ENCODE measurements at places on chromosomes 2 and 18.

DNA sequence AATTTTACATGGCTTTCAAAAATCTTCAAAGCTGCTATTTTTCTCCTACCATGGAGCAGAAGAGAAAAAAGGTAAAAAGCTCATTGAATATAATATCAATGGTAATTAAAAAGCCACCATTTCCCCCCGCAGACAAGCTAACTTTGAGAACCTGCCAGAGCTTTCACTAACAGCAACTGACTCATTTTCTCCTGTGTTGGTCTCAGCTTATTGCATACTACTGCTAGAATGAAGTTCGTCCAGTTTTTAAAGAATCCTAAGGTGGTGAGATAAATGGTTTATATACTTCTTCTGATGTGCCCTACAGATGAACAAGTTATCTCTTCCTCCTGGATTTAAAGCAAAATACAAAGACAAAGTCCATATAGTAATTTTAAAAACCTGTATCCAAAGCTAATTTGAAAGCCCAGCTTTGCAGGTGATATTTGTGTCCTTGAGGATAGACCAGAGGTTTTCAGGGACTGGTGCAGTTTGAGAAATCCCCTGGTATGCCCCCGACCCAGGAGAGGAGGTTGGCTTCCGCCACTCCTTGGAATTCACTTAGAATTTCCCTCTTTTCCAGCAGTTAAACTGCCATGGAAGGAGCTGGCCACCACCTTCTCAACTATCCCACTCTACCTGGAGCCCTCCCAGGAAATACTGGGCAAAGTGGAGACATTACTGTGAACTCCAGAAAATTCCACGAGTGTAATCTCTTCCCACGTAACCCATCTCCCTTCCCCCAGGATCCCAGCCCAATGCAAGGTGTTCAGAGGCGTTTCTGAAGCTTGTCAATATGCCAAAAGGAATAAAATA, 17.5 kb downstream of the YPEL5 start:
- DNase-seq: no peak

- DNase-seq: peak; percentile 92
Observed at GRCh38 chr2:118123561-118124232, 35.4 kb downstream of the INSIG2 start.

DNA sequence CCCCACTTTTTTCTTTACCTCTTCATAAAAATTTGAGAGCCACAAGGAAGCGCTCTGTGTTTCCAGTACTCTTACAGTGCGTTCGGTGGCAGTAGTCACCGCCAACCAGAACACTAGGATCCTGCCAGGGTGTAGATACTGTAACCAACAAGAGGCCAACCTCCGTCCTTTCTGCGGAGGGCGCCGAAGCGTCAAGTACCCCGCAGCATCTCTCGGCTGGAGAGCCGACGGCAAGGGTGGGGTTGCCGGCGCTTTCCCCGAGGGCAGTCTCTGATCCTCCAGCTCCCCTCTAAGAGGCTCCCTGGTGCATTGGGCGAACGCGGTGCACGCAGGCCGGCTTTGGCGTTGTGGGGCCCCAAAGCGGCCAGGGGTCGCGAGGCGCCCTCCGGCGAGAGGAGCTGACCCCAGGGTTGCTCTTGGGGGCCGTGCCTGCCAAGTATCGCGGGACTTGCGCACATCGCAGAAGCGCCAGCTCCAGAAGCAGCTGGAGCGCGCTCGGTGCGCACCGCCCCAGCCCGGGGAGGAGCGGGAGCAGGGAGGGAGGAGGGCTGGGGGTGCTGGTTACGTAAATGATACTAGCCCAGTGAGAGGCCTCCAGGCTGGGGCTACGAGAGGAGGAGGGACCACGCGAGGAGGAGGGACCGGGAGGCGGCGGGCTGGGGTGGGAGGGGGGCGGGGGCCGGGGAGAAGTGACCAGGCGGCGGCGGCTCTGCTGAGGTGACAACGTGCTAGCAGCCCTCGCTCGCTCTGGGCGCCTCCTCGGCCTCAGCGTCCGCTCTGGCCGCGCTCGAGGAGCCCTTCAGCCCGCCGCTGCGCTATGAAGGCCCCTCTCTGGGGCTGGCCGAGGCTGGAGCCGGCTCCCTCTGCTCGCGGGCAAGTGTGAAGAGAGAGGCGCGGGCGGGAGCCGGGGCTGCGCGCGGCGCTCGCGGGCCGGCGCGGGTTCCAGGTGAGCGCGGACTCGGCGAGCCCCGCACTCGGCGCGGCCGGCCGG, at the start of gene GALNT13:
GALNT13 (plus strand) TSS at position 692 of the 991 bp plus-strand sequence.
- peak; percentile 61 for DNase-seq

DNA sequence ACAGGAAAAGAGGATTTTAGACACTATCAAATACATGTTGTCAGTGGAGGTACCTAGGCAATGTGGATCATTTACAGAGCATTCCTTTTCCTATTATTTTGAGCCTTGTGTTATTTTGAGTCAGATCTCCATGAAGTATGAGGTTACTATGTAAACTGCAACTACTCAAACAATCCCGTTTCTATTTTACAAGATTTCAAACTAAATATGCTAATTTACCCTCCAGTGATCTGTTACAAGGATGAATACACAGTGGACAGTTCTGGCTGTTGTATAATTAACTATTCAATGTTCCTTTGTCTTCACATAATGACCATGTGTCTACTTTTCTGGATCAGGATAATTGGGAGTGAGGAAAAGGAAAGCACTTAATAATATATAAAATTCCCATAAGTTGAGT, 4.6 kb downstream of the HOXD1 start:
- no peak for DNase-seq

GRCh38 chr2:203016716-203017115, 2.0 kb downstream of the NBEAL1 start:
- DNase-seq: no peak

GRCh38 chr2:19901442-19902215, at the start of gene TTC32:
TTC32 (minus strand) TSS chr2:19901983; CDS start chr2:19901854, 129 bp downstream.
- DNase-seq: peak; percentile 92

GRCh38 chr2:38496927-38497669, 105.6 kb downstream of the HNRNPLL start:
- peak; percentile 21 for DNase-seq

DNA sequence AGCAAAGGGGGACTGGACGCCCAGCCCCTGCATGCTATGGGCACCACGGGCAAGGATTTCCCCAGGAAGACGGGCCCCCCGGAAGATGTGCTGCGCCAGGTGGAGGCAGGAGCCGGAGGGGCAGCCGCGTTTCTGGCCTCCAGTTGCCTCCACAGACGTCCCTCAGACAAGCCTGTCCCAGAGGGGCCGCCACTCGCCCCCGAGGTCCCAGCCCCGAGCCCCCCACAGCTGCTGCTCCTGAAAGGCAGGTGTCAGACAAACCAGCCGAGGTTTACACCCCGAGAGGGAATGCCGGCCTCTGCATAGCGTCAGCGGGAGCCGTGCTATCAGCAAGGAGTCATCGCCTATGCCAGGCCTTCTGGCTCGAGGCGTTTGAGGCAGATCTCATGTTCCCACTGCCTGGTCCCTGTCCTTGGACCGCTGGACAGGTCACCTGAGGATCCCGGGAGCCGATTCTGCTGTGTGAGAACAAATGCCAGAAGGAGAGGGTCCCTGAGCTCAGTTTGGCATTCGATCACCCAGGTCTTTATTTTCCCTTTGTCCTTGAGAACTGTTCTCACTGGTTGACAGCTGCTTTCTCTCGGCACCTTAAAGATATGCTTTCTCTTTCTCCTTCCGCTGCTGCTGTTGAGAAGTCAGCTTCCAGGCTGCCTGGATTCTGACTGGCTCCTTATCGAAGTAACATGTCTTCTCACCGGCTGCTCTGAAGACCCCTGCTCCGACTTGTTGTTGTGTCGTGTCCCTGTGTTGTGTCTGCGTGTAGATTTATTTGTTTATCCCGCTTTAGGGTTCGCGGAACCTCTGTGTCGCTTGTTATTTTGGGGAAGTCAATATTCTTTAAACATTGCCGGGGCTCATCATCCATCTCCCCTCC, 20.6 kb downstream of the CROCC2 start:
- no peak for DNase-seq

GRCh38 chr18:6330786-6331185, 83.9 kb downstream of the L3MBTL4 start:
- no peak for DNase-seq

- no peak for DNase-seq
Observed at GRCh38 chr18:57018845-57019244, 128.0 kb upstream of the BOD1L2 start.

DNA sequence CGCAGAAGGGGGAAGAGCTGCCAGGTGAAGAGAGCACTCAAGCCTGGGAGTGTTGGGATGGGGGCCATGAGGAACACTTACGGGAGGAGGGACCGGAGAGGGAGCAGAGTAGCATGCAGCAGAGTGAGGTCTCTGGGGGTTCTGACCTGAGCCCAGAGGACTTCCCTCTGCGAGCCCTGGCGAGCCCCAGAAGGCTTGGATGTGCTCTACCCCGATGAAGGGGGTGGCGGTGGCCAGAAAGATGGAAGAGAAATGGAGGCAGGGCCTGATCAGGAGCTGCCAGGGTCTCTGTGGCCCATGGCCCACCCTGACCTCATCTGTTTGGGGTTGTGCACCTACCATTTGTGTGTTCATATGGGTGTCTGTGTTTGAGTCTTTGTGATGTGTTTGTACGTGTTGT, 42.0 kb downstream of the CROCC2 start:
- DNase-seq: no peak

DNA sequence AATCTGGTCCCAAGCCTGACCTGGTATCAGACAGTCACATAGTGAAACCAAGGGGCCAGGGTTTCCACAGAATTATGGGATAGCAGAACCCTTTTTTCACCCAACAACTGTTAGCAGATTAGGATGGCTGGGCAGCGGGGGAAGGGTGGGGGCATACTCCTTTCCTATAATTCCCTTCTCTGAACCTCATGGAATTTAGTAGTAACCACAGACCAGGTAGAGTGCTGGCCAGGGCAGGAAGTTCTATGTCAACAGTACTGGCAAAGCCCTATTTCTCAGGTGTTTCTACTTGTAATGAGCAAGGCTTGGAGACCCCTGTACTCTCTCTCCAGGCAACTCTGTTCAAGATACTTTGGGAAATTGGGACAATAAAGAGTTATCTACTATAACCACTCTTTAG, 174.6 kb downstream of the THADA start:
- DNase-seq: no peak

GRCh38 chr2:218006741-218007140, 3.9 kb upstream of the TNS1 start:
- peak; percentile 67 for DNase-seq

- DNase-seq: peak; percentile 57
Observed at GRCh38 chr2:39851651-39852110, 72.6 kb upstream of the THUMPD2 start.

GRCh38 chr18:42290318-42291307, 335.6 kb downstream of the PIK3C3 start:
- no peak for DNase-seq

DNA sequence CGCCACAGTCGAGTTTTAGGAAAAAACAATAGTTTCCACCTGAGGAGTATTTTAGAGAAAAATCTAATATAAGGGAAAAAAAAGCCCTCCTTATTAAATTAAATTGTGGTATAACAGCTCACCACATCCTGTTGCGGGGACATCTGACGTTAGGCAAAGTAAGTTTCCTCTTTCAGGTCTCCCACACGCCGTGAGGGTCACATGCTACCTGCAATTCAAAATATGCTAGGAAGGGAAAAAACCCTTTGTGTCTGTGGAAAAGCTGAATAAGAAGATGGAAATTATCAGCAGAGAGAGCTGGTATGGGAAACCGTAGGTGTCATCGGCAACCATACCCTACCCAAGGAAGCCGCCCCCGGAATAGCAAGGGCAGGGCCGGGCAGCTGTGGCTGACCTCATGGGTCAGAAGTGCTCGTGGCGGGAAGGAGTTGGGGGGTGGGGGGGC, 128.0 kb downstream of the NFATC1 start:
- DNase-seq: no peak

DNA sequence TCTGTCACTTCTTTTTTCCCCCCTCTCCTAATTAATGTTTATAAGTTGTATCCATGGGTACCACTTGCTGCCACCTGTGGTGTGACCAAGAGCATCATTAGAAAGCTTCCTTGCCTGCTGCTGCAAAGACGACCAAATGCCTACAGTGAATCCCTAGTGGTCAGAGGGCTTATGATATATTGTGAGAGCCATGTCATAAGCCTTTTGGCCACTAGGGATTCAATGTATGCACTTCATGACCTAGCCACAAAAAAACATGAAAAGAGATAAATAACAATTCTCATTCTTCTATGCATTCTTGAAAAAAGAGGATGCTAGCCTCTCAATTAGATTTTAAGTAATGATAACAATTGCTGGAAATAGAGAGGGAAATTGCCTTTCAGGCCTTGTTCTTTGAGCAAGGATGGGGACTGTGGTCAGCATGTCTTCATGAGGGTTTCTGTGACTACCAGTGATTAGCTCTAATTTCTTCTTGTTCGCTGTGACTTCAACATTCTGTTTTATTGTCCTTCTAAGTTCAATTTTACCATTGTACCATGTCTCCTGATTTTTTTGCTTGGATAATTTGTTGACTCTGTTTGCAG, 435.3 kb downstream of the TGIF1 start:
- no peak for DNase-seq

- DNase-seq: no peak
Observed at GRCh38 chr18:57859314-57859713, 56.2 kb upstream of the ATP8B1 start.

DNA sequence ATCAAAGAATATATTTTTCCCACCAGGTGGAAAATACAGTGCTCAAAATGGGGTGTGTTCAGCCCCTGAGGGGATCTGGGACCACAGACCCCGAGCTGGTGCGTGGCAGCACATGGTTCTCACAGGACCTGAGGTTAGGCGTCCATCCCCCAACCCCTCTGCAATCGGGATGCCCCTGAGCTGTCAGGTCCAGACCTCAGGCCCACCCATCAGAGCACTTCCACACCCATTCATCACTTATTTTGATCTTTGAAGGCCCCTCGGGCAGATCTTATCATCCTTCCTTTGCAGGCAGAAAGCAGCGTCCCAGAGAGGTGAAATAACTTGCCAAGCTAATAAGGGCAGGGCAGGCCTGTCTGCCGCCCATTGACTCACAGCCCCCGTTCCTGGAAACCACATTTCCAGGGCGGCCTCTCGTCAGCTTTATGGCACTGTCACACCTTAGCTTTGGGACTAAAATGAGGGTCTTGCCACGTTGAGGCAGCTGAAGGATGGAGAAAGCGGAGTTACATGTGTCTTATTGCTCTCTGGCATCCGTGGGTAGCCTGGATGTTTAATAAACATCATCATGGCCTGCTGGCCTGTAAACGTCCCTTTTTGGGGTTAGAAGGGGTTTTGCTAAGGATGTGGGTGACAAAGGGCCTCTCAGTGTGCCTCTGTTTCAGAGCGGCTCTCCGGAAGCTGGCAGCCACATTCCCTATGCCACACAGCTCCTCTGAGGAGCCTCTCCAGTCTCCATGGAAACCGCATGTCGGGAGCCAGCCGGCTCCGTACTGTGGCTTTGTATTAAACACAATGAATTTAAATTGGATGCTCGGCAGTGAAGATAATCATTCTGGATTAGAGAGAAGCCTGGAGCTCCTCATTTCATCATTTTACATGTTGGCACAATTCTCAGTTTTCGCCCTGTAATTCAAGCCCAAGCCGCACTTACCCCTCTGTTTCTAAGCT, 58.3 kb upstream of the MAPRE3 start:
- no peak for DNase-seq
